Left ventricle myocardium inferior (tissue), 1 donor: ENCODE measurements at places on chromosomes 6 and 20. TPM values are rescaled to one million over a fixed set of nuclear protein-coding genes. Genes with fewer than 3 reads are reported as not detected.

Gene SLC17A9
- 0.47 TPM for total RNA-seq

Gene ASIP
- total RNA-seq = 32.6 TPM

DNA sequence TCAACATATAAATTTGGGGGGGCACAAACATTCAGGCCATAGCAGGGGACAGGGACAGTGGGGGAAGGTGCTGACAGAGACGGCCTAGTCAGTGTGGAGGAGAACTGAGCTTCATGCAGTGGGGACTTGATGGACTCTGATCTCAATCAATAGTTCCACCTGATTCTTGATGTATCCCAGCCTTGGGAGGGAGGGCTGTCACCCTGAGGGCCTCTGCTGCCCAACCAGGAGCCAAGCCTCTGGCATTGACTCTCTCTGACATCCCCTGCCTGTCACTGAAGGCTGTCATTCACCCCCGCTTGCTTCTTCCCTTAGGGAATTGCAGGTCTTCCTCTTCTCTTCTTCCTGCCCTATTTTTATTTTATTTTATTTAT lies 180.6 kb upstream of the TAB2 start:
- peaks cover 4% of the 10 kb centered on the region for H3K4me1 ChIP-seq
- H3K36me3 ChIP-seq = no peaks in the 10 kb centered on the region
- H3K27ac ChIP-seq = no peak overlapping the region

DNA sequence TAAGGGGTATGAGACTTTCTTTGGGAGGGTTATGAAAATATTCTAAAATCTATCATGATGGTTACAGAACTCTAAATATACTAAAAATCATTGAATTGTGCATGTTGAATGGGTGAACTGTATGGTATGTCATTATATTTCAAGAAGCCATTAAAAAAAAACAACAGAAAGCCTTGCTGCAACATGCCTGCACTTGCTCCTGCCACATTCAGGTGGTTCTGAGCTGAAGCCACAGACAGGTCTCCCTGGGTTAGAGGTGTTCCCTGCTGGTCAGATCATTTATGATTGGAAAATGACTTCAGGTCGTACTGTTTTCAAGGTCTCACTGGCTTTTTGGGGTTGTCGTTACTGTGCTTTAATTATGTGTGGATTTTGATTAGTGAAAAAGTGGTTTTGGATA lies 13.3 kb downstream of the GMPR start:
- no peak for DNase-seq
- H3K36me3 ChIP-seq = peaks cover 63% of the 10 kb centered on the region
- H3K27me3 ChIP-seq = no peaks in the 10 kb centered on the region
- no peak overlapping the region for H3K27ac ChIP-seq
- H3K4me3 ChIP-seq = no peak overlapping the region

DNA sequence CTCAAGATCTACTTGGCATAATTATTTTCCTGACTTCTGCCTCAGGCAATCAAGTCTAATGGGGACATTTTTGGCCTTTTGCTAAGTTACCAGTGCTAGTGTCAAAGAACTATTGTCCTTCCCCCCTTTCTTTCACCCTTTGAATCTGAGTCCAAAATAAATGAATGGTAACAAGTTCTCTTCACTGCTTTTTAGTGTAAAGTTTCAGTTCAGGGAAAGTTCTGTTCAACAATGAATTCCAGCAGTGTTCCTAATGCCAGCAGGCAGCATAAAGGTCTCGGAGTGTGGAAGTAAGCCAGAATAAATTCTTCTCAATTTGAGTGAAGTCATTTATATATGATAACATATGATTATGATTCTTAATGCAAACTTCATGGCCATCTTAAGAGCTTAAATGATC lies 20.8 kb upstream of the TSPYL1 start:
- no peak overlapping the region for H3K4me3 ChIP-seq
- DNase-seq = no peak
- no peaks in the 10 kb centered on the region for H3K4me1 ChIP-seq

DNA sequence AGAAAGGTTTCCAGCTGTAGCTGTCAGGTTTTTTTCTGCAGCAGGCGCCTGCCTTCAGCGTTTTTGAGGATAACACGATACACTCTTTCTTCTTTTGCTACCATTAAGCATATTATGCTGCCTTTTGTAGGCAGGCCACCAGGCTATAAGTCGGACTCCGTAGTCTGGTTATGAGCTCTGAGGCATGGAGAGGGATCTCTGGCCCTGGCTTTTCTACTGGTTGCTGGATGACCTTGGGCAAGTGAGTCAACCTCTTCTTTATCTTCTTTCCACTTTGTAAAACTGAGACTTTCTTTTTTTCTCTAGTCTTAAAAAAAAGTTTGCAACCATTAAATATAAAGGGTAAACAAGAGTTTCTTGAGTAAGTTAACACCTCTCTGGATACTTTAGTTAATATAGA lies 120.2 kb downstream of the BCKDHB start:
- H3K27ac ChIP-seq = no peak overlapping the region
- no peaks in the 10 kb centered on the region for H3K36me3 ChIP-seq
- no peaks in the 10 kb centered on the region for H3K27me3 ChIP-seq
- H3K4me3 ChIP-seq = no peak overlapping the region

- no peak overlapping the region for H3K4me3 ChIP-seq
- peaks cover 50% of the 10 kb centered on the region for H3K27me3 ChIP-seq
- no peak overlapping the region for H3K27ac ChIP-seq
- H3K4me1 ChIP-seq = peaks cover 20% of the 10 kb centered on the region
- H3K36me3 ChIP-seq = no peaks in the 10 kb centered on the region
Measured at GRCh38 chr20:35598476-35598875, 17.2 kb upstream of the SPAG4 start.
